ENCODE measurements at places on chromosomes 16 and 17.

- DNase-seq = no peak
Observed at GRCh38 chr16:782766-783403, 5.3 kb downstream of the RPUSD1 start.

GRCh38 chr17:4054446-4054845, 88.4 kb downstream of the ZZEF1 start:
- no peak for DNase-seq

GRCh38 chr16:51103590-51103989, 47.5 kb downstream of the SALL1 start:
- no peak for DNase-seq

GRCh38 chr16:84379709-84380362, 11.5 kb downstream of the ATP2C2 start:
- no peak for DNase-seq

- DNase-seq = peak; percentile 59
Observed at GRCh38 chr17:79065105-79065670, 9.4 kb upstream of the ENGASE start.

DNA sequence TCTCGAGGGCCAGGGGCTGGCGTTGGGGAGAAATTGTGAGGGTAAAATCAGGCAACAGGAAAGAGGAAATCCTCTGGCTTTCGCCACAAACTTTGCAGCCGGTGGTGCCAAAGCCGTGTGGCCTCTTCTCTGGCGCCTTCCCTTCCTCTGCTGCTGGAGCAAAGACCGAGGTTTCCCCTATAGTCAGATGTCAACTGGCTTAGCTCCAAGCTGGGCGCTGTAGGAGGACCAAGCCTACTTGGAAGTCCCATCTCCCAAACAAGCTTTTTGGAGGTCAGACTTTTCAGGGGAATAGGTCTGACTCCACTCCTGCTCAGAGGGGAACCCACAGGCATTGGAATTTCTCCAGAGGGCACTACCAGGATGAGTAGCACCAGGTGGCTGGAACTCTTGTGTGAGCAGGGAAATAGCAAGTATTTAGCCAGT, 5.0 kb downstream of the IGFBP4 start:
- no peak for DNase-seq

- DNase-seq = no peak
Observed at GRCh38 chr16:66014221-66014620, 352.3 kb upstream of the CDH5 start.

- no peak for DNase-seq
Observed at GRCh38 chr16:77679391-77679790, 42.9 kb upstream of the NUDT7 start.

- DNase-seq = no peak
Observed at GRCh38 chr16:12347365-12347764, 370.8 kb downstream of the SNX29 start.

- DNase-seq = no peak
Observed at GRCh38 chr17:77428020-77428748, 287.4 kb downstream of the SEC14L1 start.

DNA sequence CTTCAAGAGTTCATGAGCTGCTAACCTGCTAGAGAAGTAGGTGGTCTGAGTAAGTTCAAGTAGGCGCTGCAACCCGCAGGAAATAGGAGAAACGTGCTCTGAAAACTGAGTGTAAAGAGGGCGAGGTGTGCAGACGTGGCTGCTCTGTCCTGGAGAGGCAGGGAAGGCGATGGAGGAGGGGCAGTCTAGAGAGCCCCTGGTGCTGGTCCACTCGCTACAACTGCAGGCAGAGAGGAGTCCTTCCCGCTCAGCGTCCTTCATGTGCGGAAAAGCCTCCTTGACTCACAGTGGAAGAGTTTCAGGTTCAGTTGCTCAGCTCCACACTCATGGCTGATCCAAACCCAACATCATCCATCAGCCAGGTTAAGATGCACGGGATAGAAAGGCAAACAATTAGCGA, 12.1 kb downstream of the ABCA3 start:
- DNase-seq = no peak

GRCh38 chr16:53955221-53955875, 251.4 kb downstream of the FTO start:
- no peak for DNase-seq

- DNase-seq = no peak
Observed at GRCh38 chr16:58032710-58033293, 7.2 kb downstream of the MMP15 start.

- no peak for DNase-seq
Observed at GRCh38 chr16:46859719-46860152, 24.4 kb upstream of the GPT2 start.

GRCh38 chr17:81234940-81235821, 3.7 kb downstream of the TEPSIN start:
- DNase-seq = no peak

GRCh38 chr16:73057291-73058210, 9.6 kb upstream of the ZFHX3 start:
- DNase-seq = no peak

GRCh38 chr17:3929764-3930163, 13.5 kb upstream of the P2RX1 start:
- no peak for DNase-seq

GRCh38 chr17:245020-245419, 63.6 kb upstream of the DOC2B start:
- no peak for DNase-seq

- no peak for DNase-seq
Observed at GRCh38 chr16:229731-230281, 557 bp upstream of the LUC7L start.

GRCh38 chr17:18928628-18929125, 23.3 kb upstream of the SLC5A10 start:
- DNase-seq = no peak

DNA sequence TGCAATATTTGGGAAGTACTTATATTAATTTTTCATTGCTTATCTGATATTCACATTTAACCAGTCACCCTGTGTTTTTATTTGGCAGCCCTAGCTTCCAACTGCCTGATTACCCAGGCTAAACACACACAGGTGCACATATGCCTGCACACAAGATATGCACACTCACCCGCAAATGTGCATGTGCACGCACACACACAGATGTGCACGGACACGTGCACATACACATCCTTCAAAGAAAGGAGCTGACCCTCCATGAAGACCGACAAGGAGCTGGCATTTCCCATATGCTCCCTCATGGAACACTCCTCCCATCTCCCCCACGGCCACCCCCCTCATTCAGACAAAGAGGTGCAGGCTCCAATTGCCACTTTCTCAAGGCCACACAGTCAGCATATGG, 242.2 kb downstream of the ENGASE start:
- no peak for DNase-seq

DNA sequence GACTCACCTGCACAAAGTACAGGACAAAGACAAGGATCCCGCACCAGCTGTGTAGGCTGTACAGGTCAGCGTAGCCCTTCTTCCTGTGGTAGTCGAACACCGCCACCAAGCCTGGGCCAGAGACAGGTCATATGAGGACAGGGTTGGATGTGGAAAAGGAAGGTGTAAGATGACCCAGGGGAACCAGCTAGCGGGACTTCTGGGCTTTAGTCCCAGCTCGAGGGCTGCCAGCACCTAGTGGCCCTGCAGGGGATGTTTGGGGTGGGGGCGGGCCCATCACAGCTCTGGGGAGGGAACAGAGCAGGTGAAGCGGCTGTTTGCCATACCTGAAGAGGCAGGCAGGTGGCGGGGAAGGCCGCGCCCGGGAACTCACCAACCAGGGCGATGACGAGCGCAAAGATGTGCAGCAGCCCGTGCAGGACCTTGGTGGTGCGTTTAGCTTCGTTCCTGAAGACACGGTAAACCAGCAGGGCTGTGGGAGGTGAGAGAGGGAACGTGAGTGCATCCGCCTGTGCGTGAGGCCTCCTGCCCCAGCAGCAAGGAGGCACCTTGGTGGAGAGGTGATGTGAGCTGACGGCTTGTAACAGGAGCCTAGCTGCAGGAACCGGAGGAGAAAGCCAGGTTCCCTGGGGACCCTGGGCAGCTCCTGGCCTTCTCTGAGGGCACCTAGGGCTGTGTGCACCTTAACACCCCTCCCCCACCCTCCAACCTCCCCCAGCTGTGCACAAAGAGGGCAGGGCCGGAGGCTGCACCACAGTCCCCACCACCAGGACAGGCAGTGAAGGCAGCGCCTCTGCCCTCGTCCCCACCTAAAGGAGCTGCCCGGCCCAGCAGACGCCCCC, 10.2 kb downstream of the CYB561 start:
- no peak for DNase-seq

DNA sequence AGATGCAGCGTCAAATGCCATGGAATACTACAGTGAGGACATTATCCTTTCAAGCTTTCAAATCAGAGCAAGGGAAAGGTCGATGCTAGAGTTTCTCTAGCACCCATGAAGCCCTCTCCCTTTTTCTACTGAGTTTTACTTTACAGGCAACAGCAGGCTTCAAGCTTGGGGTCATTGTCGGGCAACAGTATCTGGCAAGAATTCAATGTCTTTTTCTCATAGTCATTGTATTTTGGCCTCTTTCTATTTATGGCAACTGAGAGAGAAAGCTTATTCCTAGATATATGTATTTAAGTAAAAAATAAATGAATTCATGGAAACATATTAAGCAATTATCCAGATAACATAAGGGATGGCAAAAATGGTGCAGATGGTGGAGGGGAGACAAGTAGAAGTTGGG, 364 bp upstream of the CETP start:
- DNase-seq = no peak

- no peak for DNase-seq
Observed at GRCh38 chr17:17808706-17809432, 27.9 kb downstream of the SREBF1 start.

DNA sequence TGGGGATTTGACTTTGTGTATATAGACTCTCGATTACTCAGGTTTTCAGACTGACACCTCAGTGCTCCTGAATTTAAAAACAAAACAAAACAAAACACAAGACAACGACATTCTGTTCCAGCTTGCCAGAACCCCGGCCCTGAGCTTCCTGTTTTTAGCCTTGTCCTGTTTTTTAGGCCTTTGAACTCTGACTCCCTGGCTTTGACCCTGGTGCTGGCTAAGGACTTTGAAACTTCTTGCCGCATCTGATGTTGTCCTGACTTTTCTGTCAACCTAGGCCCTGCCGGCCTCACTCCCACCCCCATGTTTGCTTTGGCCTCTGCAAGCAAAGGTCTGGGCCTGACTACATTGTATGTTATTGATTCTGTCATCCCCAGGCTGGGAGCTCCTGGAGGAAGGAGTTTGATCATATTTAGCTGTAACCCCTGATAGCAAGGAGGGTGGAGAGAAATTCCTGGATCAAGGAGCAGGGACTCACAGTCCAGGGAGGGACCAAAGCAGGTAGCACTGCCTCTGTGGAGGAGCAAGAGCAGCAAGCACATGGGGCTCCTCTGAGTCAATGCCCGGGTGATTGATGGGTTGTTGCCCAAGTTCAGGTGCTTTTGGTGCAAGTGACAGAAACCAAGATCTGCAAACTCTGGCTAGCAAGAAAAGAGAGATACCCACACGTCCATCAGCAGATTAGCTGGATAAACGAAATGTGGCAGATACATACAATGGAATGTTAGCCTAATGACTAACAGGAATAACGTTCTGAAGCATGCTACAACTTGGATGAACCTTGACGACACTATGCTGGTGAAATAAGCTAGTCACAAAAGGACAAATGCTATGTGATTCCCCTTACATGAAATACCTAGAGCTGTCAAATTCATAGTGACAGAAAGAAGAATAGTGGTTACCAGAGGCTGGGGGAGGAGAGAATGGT, 7.7 kb downstream of the CCL16 start:
- DNase-seq = no peak

DNA sequence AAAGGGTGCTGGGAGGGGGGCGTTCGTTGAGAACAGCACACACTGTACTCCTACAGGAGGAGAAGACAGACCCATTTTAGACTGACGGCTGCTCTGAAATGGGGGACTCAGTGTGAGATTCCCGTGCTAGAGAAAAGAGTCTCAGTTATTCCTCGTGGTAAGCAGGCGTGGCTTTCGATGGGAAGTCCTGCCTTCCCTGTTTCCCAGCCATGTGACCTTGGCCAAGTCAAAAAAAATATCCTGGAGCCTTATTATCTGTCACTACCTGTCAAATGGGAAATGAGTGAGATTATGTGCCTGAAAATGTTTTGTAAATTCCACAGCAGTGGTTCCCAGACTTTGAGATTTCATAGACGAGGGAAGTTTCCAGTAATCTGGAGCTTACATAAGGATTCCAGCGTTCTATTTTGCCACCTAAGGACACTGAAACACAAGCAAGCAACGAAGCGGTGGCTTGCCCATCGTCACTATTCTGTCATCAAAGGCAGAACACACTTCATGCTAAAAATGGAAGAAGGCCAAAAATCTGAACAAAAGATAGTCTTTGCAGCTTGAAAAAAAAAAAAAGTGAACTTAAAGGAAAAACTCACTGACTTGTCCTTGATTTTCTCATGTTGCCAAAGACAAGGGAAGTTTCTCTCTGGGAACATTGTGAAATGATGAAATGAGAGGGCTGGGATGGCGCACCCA, 253.4 kb upstream of the RPL38 start:
- DNase-seq = no peak

GRCh38 chr17:77096570-77097214, 44.1 kb upstream of the SEC14L1 start:
- DNase-seq = no peak

Data from activated CD4-positive, alpha-beta T cell treated with anti-CD3 and anti-CD28 coated beads, Interleukin-2, amount 50 U/mL, for 4 hours (primary cell).